Keratinocyte (primary cell): ENCODE measurements at places on chromosomes 1 and 21. TPM values are rescaled to one million over a fixed set of nuclear protein-coding genes. Genes with fewer than 3 reads are reported as not detected.
A peak's percentile ranks its signal among the peaks of the same experiment; 100 is the strongest.

GRCh38 chr1:162580308-162580707 is 18.8 kb downstream of the UAP1 start:
- no peak for DNase-seq

DNA sequence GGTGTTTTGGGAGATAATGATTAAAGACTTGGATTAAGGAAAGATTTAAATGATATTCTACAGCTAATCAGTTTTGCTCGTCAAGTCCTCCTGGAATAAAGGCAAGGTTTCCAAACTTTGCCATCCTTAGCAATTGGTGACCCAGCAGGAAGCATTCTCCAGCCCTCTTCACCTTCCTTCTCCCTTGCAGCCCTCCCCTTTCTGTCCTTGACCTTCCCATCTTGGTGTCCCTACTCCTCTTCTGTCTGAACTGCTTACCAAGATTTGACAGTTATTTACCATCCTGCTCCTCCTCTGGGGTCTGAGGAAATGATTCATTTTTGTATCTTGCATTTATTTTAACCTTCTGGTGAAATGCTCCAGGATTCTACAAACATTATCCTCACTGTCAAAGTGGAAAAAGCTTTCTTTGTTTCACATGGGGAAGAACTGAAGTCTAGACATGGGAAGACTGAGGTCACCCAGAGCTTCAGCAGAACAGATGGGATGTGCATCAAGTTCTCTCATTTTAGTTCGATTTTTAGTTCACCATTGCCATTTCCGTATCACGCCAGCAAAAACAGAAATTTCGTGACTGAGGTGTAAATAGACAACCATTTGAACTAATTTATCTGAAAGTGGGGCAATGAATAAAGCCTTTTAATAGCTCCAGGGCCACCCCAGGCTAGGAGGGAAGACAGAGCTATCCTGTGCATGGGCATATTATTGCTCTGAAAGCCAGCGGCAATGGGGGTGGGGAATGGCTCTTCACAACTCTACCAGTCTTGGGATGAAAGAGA is 504.4 kb upstream of the PLXNA2 start:
- no peak for DNase-seq

GRCh38 chr1:69421286-69421685 is 146.4 kb upstream of the LRRC7 start:
- no peak for DNase-seq

GRCh38 chr1:31198600-31198999 is 41.1 kb downstream of the NKAIN1 start:
- DNase-seq: no peak

GJA9 gene
- polyA plus RNA-seq: 0.11 to 0.45 TPM (median 0.38 TPM) in 3 replicates

GJB5 gene
- polyA plus RNA-seq: 169 to 244 TPM (median 235 TPM) in 3 replicates

- DNase-seq: no peak
These were observed 319.4 kb downstream of the BRINP2 start for GRCh38 chr1:177490036-177490639.

- no peak for DNase-seq
These were observed 30.8 kb upstream of the PTPRF start for GRCh38 chr1:43499898-43500297.

DNA sequence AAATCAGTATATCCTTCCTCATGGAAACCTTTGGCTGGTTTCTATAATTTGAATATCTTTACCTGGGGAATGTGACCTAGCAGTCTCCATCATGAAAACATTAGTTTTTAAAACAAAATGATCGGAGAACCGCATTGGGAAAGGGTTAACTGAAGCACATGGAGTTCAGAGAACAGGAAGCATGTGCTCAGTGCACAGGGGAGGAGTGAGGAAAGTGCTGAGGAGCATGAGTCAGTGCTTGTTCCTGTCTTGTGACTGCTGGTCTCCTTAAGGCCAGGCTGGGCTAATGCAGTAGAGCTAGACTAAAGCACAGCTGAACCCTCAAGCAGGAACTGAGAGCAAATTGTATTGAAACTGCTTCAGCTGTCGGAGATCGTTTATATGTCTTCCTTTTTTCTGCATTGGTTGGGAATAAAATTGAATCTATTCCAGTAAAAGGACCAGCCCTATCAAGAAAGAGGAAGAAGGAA is 5.8 kb downstream of the IFI16 start:
- DNase-seq: no peak

S100A3 gene
- 12.6 to 24.0 TPM (median 15.1 TPM) in 3 replicates for polyA plus RNA-seq

SPRR3 gene
- polyA plus RNA-seq: 2.9 to 8.3 TPM (median 5.4 TPM) in 3 replicates

KIRREL1 gene
- 18.3 to 29.8 TPM (median 19.7 TPM) in 3 replicates for polyA plus RNA-seq

GPATCH3 gene
- 5.7 to 7.3 TPM (median 7.1 TPM) in 3 replicates for polyA plus RNA-seq

GRCh38 chr1:184486761-184487445 is 100.1 kb downstream of the C1orf21 start:
- DNase-seq: no peak

- no peak for DNase-seq
These were observed 91.6 kb upstream of the CHODL start for GRCh38 chr21:18153063-18153462.

ZNF683 gene
- polyA plus RNA-seq: not detected in 3 replicates

- DNase-seq: no peak
These were observed 47.8 kb upstream of the BTG3 start for GRCh38 chr21:17660452-17660851.

- no peak for DNase-seq
These were observed 51.8 kb upstream of the SLC16A1 start for GRCh38 chr1:113007706-113008364.

LIN9 gene
- 2.8 to 5.6 TPM (median 2.9 TPM) in 3 replicates for polyA plus RNA-seq

GRCh38 chr1:247316590-247317197 is 15.0 kb downstream of the ZNF496 start:
- no peak for DNase-seq

ARHGEF11 gene
- 7.8 to 13.0 TPM (median 8.0 TPM) in 3 replicates for polyA plus RNA-seq

GRCh38 chr21:42208036-42208435 is 10.9 kb upstream of the ABCG1 start:
- DNase-seq: no peak

GRCh38 chr21:28337315-28337714 is 655.4 kb downstream of the LTN1 start:
- no peak for DNase-seq

HUNK gene
- polyA plus RNA-seq: 0.01 to 0.03 TPM in 2 of 3 replicates, not detected in the other

DNA sequence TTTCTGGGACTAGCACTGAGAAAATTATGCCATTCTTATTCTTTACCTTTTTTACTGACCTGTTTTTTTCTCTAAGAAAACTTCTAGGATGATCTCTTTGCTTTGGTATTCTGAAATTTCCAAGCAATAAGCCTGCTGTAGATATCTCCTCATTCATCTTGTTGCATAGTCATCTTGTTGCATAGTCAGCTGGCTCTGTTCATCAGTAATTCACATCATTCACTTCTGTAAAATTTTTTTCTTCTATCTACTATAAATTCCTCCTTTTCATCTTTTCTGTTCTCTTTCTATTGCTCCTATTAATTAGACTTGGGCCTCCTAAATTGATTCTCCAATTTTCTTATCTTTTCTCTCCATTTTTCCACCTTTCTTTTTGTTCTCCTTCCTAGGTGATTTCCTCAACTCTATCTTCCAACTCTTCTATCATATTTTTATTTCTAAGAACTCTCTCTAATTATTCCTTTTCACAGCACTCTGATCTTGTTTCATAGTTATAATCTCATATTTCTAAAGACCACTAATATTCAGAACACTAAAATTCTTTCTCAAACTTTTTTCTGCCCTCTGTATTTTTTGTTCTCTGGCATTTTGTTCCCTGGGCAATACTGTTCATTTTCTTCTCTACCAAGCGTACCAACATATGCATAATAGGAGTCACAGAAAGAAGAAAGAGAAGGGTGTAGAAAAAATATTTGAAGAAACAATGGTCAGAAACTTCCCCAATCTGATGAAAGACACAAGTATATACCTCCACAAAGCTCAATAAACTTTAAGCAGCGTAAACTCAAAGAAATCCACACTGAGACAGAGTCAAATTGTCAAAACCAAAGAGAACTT is 17.7 kb downstream of the TUT4 start:
- DNase-seq: no peak

DNA sequence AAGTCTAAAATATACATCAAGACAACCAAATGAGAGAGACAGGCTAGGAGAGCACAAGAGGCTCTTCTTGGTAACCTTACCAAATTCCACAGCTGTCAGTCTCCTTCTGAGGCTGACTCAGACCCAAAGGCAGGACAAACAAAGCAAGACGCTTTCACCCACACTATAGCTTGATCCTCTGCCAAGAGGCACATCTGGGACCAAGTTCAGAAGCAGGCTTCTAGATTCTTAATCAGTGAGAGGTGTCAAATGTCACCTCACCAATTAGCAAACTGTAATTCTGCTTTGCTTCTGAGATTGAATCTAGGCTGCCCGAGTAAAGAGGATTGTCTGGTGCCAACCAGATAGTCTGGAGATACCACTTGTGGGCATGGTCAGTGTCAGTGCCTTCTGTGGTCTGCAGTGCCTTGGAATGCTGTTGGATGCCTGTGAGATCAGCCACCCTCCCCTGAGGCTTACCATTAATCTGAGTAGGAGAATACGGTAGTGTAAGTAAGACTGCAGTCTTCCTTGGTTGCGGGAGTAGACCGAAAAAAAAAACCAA is 151.0 kb downstream of the FMN2 start:
- no peak for DNase-seq

DNA sequence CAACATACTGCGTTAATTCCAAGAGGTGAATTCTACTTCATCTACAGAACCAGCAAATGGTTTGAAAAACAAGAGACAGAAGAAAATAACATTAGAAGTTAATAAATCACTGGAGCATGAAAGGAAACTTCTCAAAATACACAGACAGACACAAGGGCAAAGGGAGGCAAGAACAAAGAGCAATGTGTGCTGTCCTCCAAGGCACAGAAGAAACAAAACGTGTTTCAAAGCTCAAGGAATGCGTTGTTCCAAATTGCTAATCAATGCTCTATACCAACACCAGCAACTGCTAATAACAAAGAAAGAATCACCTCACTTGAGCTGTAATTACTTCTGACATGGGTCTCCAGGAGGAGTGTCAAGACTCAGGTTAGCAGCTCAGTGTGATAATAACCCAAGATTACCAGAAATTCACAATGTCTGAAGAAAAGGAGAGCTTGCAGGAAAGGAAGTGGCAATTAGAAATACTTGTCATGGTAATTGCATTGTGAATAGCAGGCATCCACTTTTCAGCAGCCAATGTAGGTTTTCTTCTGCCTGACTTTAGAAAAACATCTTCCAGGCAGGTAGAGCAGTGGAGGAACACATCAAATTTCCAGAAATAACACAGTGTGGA is 175.4 kb downstream of the SEC16B start:
- no peak for DNase-seq

CRABP2 gene
- 6.5 to 12.7 TPM (median 8.4 TPM) in 3 replicates for polyA plus RNA-seq

DNA sequence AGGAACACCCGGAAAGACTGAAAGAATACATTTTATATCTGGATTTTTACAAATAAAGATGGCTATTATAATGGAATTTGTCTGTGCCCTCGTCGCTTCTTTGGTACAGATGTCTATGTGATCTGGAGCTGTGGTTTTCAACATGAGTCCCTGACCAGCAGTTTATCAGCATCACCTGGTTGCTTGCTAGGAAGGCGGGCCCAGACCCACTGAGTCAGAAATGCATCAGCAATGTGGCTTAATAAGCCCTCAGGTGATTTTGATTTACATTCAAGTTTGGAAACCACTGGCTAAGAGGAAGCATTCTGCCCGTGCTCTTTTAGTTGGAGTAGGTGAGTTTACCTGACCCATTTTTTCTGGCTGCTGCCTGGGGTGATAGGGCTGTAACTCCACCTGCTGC is 31.7 kb downstream of the ATP1A1 start:
- DNase-seq: peak; percentile 61

DNA sequence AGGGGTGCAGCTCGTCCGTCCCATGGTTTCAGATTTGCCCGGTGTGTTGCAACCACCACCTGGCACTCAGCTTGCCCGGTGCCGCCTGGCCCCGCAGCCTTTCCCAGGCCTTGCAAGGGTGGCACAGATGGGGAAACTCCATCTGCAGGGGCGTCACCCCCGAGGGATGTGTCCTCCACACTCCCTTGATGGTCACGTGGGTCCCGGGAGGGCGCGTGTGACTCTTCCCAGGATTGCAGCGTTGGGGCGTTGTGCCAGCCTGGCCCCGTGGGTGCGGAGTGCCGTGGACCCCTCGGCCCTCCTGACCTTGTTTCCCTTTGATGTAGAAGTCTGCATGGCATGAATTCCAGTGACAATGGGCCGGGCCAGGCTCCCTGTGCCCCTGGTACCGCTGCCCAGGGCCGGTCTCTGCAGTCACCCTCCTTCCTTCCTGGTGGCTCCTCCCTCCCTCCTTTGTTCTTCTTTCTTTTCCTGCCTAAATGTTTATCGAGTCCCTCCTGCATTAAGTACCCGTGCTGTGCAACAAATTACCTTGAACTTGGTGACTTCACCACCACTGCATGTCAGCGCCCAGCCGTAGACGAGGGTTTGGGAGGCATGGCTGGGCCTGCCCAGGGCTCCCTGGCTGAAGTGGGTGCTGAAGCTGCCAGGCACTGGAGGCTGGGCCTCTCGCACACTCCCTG is 22.9 kb downstream of the RRP1 start:
- DNase-seq: peak; percentile 52

NBPF4 gene
- polyA plus RNA-seq: not detected in 3 replicates

HRNR gene
- polyA plus RNA-seq: 0.03 to 0.09 TPM (median 0.06 TPM) in 3 replicates

GRCh38 chr1:230058626-230059025 is 8.4 kb upstream of the GALNT2 start:
- DNase-seq: no peak

DNA sequence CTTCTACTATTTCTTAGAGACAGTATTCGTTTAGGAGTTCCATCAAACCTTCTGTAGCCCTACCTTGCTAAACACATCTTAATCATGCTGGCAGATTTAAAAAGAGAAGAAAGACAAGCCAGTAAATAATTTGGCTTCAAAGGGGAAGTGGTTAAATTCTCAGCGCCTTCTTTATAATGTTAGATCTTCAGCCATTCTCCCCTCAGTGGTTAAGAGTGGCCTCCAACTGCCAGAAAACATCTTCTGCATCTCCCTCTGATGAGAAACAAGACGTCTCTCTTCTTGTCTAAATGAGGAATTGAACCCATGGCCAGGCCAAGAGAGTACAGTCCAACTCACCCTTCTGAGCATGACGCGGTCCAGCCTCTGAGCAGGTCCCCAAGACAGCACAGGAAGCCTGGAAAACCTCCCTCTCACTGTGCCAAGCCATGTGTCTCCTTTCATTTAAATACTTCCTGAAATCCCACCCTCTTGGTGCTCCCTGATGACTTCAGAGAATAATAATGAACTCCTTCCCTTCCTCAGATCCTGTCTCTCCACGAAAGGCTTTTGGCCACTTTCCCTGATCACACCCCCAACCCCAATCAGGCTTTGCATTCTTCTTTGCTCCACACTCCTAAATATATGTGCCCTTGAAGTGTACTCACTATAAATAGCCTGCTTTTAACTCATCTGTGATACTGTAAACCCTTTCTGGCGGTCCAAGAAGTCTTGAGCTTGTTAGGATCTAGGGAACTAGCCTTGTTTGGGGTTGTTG is 16.4 kb upstream of the LRRC52 start:
- DNase-seq: no peak

DNA sequence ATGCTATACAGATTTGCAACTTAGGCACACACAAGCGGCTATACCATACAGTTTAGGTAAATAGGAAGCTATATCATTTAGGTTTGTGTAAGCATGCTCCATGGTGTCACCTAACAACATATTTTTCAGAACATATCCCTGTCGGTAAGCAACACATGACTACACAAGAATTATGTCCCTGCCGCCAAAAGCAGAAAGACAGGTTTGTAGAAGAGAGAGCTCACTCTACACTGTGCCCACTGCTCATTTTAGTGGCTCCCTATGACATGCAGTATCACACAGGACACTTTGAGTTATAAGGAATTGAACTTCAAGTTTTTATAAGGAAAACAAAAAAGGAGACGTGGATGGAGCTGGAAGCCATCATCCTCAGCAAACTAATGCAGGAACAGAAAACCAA is 132.5 kb upstream of the KAZN start:
- DNase-seq: no peak

SPRR2F gene
- not detected in 3 replicates for polyA plus RNA-seq
